Activated naive CD8-positive, alpha-beta T cell treated with anti-CD3 and anti-CD28 coated beads, Interleukin-2, amount 50 U/mL, for 16 hours (primary cell): ENCODE measurements at places on chromosomes 4 and X.

DNA sequence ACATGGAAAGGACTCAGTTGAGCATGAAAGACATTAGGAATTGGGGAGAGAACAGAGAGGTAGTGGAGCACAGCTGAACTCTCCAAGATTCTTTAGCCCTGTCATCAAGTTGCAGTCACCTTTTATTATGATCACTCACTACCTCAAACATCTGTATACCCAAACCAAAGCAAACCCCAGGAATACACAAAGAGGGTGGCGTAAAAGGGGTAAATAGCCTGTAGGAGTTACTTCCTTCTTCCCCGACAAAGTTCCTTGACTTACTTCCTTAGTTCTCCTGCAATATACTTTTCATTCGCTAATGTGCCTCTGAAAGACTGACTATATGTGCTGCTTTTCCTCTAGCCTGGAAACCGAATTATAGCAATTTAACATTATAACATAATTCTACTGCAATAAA is 159.9 kb downstream of the SPRY1 start:
- DNase-seq: no peak

DNA sequence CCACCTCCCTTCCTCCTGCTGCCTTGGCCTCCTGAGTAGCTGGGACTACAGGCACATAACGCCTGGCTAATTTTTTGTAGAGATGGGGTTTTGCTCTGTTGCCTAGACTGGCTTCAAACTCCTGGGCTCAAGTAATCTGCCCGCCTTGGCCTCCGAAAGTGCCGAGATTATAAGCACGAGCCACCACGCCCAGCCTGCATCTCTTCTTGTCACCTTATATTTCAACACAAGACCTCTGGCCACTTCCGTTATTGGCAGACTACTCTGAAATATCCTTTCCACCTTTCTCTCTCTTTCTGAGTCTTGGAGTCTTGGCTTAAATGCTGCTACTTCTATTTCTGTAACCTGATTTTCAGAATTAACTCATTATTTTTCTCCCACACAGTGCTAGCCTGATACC is 5.6 kb downstream of the KIAA0232 start:
- DNase-seq: no peak

DNA sequence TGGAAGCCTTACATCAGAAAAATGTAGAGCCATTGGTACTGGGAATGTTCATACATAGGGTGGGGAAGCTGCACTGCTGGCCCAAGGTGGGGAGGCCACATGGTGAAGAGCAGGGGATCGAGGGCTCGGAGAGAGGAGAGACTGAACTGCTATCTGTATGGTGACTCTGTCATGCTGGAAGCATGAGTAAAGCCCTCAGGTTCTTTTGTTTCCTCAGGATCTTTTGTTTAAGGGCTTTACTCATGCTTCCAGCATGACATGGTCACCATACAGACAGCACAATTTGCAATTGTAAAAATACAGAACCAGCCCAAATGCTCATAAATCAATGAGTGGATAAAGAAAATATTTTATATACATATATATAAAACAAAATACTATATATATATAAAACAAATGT is 78.4 kb downstream of the KLF8 start:
- DNase-seq: no peak

GRCh38 chr4:134708026-134708425 is 506.4 kb upstream of the PABPC4L start:
- no peak for DNase-seq

DNA sequence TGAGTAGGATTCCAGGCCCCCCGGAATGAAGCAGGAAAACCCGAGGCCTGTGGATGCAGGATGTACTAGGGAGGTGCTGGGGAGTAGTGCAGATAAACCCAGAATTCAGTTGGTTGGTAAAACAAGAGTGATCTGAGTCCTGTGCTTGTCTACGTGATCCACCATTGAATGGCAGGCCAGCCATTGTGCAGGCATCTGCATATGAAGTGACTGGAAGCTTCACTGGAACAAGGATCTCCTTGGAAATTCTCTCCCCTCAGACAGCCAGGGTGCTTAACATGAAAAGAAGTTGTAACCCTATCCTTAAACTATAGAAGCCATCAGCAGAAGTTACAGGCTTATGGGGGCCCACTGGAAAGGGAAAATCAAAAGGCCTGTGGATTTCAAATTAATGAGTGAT is 656 bp upstream of the GSPT2 start:
- no peak for DNase-seq

DNA sequence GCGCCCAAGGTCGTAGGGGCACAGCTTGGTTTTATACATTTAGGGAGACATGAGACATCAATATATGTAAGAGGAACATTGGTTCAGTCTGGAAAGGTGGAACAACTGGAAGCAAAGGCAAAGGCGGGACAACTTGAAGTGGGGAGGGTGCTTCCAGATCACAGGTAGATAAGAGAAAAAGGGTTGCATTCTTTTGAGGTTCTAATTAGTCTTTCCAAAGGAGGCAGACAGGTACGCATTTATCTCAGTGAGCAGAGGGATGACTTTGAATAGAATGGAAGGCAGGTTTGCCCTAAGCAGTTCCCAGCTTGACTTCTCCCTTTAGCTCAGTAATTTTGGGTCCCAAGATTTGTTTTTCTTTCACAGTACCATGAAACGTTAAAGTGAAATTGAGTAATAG is 223.2 kb downstream of the FAM47A start:
- no peak for DNase-seq

- DNase-seq: no peak
Measured at GRCh38 chr4:7237873-7238272, 45.5 kb downstream of the SORCS2 start.

GRCh38 chr4:140187316-140187695 is 33.3 kb upstream of the MAML3 start:
- no peak for DNase-seq

- DNase-seq: no peak
Measured at GRCh38 chr4:139202991-139203390, 26.0 kb upstream of the ELF2 start.

GRCh38 chrX:153935326-153935851 is 552 bp upstream of the NAA10 start:
- DNase-seq: no peak

- DNase-seq: no peak
Measured at GRCh38 chr4:9933184-9933583, 88.1 kb downstream of the SLC2A9 start.

DNA sequence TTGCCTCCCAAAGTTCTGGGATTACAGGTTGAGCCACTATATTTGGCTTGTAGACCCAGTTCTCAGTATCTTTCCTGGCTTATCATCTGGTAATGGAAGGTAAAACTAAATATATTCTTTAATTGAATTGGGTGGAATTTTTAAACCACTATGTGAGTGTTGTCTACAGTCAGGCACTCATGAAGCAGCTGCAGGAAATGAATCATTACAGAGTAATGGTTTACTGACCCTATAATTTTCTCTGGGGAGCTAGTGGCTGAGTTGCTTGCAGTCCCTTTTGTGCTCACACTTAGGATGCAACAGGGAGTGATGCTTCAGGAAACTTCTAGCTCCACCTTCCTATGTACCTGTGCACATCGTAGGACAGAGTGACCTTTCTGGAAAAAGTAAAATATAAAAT is 4.1 kb upstream of the UGT2B7 start:
- no peak for DNase-seq

DNA sequence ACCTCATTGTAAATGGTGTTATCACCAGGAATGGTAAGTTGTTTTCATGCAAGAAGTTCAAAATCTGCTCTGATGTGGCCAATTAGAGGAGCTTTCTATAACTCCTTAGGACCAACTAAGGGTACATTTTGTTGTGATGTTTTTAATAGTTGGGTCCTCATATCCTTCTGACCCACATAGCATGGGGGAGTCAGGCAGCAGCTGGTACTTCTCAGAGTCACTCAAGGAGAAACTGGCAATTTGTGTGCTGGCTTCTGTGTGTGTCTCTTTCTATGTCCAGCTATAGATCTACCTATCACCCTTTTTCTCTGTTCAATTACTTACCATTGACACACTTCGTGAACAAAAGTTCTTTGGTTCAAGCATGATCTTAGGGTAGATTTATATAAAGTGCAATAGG is 194.3 kb upstream of the TENM3 start:
- DNase-seq: no peak

- no peak for DNase-seq
Measured at GRCh38 chr4:123345935-123346300, 50.7 kb upstream of the SPRY1 start.

DNA sequence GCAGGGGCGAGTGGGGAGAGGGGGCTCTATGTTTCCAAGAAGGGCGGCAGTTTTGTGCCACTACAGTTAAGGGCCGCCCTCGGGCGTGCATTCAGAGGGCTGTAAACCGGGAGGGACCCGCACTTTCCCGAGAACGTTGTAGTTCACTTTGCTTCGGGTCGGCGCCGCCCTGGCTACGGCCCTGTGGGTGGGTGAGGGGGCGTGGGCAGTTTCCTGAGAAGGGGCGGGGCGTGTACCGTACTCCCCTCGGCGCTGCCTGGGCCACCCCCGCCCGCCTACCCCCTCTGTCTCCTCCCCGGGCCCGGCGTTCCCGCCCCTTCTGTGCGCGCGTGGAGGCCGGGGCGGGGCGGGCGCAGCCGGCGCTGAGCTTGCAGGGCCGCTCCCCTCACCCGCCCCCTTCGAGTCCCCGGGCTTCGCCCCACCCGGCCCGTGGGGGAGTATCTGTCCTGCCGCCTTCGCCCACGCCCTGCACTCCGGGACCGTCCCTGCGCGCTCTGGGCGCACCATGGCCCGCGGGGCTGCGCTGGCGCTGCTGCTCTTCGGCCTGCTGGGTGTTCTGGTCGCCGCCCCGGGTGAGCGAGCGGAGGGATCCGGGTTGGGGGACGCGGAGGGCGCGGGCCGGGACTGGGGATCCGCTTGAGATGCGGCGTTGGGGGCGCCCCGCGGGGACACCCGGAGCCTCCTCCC is at the start of gene CD99:
CD99 (plus strand) TSS at position 440 of the 687 bp plus-strand sequence; CDS start at position 506, 66 bp downstream.
- DNase-seq: peak; percentile 71

DNA sequence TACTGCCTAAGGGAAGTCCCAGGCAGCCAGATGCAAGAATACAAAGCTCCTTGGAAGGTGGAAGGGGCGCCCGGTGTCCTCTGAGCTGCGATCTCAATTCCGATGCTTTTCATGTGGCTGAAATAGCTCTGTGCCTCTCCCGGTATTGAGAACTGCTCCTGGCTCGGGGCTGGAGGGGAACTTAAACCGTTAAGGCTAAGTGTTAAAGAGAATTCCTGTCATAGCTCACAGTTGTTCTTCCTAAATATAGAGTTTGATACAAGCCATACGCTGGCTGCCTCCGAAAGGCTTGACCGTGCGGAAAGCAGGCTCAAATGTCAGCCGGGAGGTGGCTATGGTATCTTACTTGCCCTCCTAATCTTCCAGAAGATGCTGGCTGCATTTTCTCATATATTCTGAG is at the start of gene SMPX:
SMPX (minus strand) TSS at position 157 of the 400 bp plus-strand sequence. CDS start 3,826 bp downstream, outside the sequence.
- no peak for DNase-seq

- no peak for DNase-seq
Measured at GRCh38 chr4:80016506-80016905, 56.5 kb downstream of the ANTXR2 start.

- DNase-seq: no peak
Measured at GRCh38 chr4:978957-979701, 5.8 kb upstream of the DGKQ start.

DNA sequence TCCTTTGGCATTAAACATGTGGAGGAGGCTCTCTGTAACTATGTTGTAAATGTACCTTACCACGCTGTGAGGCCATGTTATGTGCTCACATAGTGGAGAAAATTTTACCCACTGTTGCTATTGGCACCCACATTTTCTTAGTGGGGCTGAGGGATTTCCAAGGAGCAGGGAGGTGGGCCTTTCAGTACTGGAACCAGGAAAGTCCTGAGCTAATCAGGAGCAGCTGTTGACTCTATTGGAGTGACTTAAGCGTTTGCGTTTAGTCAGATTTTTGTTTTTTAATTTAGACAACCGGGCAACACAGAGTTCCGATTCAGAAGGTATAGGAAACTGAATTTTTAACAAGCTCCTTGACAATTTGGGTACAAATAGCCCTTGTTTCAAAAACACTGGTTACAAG is 30.7 kb upstream of the WDR17 start:
- DNase-seq: no peak

DNA sequence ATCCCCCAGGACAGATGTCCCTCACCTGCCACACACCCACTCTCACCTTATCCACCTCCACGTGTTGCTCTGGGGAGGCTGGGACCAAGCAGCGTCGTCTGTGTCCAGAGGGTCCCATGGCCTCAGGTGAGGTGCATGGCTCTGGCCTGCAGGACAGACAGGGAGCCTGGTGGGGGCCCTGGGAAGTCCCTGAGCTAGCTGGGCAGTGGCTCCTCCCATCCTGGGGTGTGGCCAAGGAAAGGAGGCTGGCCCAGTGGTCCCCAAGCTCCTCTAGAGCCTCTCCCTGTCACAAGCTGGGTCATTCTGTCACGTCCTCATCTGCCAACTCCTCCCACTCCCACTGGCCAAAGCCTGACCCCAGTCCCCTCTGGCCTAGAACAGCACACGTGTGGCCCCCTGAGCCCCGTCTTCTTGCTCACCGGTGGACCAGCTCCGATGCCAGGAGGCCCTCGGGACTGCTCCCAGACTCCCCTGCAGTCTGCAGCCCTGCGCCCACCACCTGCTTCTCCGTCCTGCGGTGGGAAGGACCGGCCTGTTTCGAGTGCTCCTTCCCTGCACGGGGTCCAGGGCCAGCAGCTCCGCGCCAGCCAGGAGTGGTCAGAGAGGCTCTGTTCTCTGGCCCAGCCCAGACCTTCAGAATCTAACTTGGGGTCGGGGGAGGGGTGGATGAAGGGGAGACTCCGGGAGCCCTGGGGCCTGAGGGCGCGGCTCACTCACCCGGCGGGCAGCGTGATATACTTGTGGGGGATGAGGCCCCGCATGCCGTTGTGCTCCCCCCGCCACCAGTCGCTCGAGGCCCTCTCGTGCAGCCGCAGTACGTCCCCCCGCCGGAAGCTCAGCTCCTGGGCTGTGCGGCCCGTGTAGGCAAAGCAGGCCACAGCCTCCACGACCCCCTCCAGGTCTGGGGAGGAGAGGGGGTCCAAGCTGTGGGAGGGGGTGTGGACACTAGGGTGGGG is 4.8 kb downstream of the AVPR2 start:
- no peak for DNase-seq

DNA sequence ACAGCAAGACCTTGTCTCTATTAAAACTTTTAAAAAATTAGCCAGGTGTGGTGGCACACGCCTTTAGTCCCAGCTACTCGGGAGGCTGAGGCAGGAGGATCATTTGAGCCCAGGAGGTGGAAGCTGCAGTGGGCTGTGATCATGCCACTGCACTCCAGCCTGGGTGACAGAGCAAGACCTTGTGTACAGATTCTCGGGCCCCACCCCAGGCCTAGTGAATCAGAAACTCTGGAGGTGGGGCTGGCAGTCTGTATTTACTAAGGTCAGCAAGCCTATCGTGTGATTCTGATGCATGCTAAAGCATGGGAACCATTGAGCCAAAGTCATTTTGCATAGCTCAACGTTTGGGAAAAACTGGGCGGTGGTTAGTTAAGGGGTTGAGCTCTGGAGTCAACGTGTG is 3.5 kb downstream of the S100G start:
- no peak for DNase-seq

- DNase-seq: no peak
Measured at GRCh38 chr4:155545456-155545855, 121.2 kb upstream of the GUCY1A1 start.

DNA sequence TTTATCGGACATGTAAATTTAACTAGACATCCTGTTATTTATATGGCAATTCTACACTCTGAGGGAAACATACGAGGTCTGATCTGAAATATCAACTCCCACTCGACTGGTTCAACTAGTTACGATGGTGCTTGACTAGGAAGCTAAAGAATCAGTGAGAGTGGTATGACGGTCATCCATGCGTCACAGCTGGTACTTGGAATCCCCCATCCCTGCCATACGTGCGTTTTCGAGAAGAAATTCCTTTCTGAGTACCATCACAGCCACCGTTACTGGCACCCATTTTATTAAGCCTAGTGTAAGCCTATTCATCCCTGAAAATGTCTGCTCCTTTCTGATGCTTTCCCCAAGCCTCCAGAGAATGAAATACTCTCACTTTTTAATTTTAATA is 695 bp upstream of the PIGA start:
- DNase-seq: no peak

GRCh38 chr4:159193046-159193620 is 90.3 kb downstream of the RAPGEF2 start:
- DNase-seq: no peak
